ENCODE measurements at places on chromosomes 4 and X.
A peak's percentile ranks its signal among the peaks of the same experiment; 100 is the strongest.

DNA sequence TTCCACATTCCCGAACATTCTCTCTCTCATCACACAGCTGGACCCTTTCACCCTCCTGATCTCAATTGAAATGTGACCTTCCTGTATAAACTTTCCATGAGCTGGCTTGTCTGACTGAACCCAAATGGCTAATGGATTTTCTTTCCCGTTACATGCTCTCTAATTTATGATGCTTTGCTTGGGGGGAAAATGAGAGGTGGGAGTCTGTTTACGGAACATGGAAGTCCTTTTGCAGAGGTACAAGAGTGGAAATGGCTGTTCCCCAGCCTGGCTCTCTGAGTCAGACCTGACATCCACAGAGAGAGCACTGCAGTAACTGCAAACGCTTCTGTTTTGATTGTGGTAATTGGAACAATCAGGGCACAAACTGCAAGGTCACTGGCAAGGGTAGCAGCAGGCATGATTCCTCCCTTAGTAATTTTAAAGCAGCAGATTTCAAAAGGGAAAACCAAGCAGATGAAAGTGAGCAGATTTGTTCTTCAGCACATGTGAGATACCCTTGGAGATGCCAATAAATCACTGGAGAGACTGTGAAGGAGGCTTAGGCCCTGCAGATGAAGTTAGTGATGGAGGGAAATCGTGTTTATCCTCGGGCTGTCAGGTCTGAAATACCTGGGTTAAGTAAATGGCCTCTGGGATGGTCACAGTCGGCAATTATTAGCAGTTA, 83.9 kb downstream of the SNCA start:
- no peak for DNase-seq

DNA sequence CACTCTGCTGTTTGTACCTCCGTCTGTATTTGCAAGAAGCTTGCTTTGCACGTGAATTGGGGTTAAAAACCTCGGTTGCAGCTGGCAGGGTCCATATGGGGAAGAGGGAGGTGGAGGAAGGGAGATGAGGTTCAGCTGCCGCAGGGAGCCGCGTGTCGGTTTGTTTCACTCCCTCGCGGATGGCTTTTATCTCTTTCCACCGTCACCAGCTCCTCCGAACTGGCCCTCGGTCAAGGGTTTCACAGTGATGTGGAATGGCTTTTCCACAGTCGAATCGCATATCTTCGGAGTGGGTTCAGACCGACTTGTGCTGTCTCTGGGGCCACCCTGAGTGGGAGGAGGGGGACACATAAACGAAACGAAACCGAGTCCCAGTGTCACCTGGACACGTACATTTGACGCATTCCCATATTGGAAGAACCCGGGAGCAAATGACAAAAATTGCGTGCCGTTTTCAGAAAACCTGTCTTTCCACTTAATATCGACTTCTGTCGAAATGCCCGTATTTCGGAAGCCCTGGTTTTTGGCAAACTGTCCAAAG, 929 bp downstream of the ZBTB33 start:
- DNase-seq = peak; percentile 8

DNA sequence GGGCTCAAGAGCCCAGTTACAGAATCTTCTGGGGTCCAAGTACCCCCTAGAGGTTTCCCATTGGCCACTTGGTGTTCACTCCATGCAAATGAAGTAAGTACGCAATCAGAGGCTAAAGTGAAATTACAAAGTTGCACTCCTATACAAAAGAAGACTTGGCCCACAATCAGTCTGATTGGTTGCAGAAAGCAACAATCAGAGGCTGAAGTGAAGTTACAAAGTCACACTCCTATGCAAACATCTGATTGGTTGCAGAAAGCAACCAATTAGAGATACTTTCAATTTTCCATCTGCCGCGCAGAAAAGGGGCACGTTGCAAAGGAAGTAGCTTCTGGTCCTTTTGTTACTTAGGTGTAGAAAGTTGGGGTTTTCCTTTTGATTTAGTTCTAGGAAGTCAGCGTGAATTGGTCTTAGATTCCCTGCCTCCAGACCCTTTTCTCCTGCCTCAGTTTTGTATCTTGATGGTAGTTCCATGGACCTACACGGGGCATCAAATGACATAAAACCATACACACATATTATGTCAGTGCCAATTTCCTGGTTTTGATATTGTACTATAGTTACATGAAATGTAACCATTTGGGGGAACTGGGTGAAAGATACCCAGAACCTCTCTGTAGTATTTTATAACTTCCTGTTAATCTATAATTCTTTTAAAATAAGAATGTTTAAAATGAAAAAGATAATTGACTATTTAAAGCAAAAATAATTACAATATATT, 12.4 kb upstream of the PIN4 start:
- no peak for DNase-seq

GRCh38 chr4:89539797-89540711, 232.5 kb upstream of the GPRIN3 start:
- no peak for DNase-seq

- DNase-seq = no peak
Measured at GRCh38 chr4:67375291-67375690, 170.0 kb downstream of the CENPC start.

- no peak for DNase-seq
Measured at GRCh38 chr4:14143892-14144291, 516.4 kb upstream of the BOD1L1 start.

DNA sequence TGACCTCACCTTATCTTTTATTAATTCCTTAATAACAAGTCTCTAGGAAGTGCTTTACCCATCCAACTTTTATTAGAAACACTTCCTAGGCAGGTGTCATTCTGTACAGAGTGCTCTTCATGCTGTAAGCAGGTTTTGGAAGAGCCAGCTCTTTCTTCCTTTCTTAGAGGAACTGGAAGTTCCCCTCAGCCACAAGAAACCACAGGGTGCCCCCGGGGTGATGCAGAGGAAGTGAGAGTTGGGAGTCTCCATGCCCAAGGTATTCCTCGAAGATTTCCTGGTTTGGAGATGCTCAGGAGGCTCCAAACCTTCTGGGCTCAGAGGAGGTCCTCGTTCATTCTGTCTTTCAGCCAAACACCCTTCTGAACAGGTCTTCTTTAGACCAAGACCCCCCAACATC, 83.8 kb downstream of the EGF start:
- DNase-seq = no peak

GRCh38 chr4:75110061-75110460, 177.1 kb downstream of the PARM1 start:
- no peak for DNase-seq

Data from NCI-H524 treated with DMSO at 0.1 percent for 48 hours (cell line).